Upper lobe of left lung (tissue), 6 donors: ENCODE measurements at places on chromosomes 12 and 14.
A peak's percentile ranks its signal among the peaks of the same experiment; 100 is the strongest.

DNA sequence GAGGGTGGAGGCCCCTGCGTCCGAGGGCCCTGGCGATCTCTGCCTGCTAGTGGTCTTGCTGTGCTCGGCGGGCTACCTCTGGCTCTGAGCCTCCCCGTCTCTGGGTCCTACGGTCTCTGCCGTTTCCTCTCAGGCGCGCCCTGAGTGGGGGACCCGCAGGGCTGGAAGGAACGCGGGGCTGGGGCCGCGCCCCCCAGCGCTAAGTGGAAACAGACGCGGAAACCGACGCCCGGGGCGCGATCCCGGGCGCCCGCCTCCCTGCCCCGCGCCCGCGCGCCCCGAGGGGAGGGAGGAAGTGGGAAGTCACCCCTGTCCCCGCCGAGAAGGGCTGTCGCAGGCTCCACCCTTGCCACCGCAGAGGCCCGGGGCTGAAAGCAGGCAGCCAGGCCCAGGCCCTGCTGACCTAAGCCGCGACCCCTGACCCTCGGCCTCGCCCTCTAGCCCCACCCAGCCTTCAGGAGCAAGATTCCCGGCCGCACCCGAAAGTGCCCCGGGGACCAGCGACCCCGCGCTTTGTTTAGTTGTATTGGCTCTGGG is 831 bp downstream of the CRIP1 start:
- peak; percentile 94 for DNase-seq

DNA sequence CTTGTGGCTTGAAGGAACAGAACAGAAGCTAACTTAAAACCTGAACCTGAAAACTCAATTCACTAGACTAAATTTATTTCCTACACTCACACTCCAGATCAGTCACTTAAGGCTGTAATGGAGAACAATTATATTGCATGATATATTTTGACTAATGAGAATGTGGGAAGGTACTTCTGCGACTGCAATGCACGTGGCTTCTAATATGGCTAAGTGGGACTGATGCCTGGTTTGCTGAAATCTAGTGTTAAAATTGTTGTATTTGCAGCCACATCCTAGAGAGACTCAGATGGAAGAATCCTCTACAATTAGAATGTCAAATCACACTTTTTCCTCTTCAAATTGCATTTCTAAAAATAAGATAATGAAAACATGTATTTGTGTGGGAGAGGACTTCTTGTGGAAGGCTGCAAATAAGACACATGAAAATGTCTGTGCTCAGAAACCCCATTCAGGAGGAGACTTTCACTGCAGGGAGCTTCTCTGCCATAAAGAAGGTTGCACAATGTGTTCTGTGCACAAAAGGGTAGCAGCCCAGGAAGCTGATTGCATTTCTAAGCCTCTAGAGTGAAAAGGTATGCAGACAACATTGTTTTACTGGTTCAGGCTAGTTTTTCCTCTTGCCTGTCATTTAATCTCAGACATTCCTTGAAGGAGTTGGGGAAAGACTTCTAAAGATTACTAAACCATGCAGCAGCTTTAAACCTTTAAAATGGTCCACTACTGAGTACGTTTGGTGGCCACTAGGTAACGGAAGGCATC is 224.3 kb downstream of the NEDD1 start:
- DNase-seq, result no peak

DNA sequence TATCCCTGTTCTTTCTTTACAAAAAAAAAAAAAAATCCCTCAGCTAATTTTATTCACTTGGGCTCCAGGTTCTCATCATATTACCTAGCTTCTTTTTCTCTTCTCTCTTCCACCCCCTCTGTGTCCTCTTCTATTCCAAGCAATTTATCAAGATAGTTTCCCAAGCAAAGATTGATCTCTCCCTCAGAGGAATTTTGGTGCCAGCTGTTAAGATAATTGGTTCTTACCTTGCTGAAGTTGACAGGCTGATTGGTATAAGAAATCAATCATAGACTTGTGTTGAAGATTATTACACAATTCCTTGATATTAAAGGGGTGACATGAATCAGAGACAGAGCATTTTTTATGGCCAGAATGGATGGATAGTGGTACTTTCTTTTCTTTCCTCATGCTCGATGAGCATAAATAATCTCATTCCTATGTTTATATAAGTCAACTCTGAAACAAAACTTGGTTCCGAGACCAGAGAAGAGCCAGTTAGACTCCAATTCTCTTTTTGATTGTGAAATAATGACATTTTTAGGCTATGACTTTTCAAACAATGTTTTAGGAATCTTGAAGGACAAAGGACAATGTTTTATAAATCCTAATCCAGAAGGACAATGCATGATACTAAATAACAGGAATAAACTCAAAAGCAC is 264.1 kb upstream of the PRKD1 start:
- DNase-seq, result no peak

GRCh38 chr12:112386726-112387125 is 4.5 kb upstream of the HECTD4 start:
- DNase-seq, result peak; percentile 26

DNA sequence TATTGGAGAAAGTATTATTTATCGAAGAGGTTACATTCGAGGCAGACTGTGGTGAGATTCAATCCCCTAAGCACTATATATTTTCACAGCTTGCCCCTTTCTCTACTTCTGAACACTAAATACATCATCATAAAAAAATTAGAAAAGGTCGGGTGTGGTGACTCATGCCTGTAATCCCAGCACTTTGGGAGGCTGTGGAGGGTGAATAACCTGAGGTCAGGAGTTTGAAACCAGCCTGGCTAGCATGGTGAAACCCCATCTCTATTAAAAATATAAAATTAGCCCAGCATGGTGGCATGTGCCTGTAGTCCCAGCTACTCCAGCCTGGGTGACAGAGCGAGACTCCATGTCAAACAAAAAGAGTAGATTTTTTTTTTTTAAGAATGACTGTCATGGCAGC is 70.6 kb upstream of the MYF6 start:
- DNase-seq, result no peak

- DNase-seq, result no peak
Observed at GRCh38 chr12:116600959-116601918, 42.1 kb downstream of the MAP1LC3B2 start.

DNA sequence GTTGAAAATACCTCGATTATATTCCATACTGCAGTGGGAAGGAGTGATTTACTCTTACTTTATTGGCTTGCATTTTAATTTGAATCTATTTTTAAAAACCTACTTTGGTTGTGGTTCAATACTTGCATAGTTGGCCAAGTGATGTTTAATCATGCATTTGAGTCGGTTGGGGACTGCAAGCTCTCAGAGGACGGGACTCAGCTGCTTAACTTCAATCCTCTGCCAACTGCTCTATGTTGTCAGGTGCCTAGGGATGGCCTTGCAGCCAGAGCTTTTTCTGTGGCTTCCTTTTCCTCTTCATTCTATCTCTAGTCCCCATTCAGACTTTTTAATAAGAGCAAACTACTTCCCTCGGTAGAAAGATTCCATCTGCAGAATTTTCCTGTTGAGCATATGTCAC is 53.4 kb upstream of the KRR1 start:
- no peak for DNase-seq
